Immature natural killer cell (primary cell): ENCODE measurements at places on chromosomes 2 and 18.

GRCh38 chr18:75727456-75727855 is 300.0 kb upstream of the SMIM21 start:
- no peak overlapping the region for H3K4me3 ChIP-seq
- H3K4me1 ChIP-seq: no peaks in the 10 kb centered on the region
- no peak for DNase-seq
- H3K27me3 ChIP-seq: no peaks in the 10 kb centered on the region

GRCh38 chr2:195697681-195698220 is 40.7 kb downstream of the SLC39A10 start:
- H3K27ac ChIP-seq: no peak overlapping the region
- H3K27me3 ChIP-seq: no peaks in the 10 kb centered on the region
- DNase-seq: no peak
- no peak overlapping the region for H3K4me3 ChIP-seq
- H3K36me3 ChIP-seq: peaks cover 53% of the 10 kb centered on the region

DNA sequence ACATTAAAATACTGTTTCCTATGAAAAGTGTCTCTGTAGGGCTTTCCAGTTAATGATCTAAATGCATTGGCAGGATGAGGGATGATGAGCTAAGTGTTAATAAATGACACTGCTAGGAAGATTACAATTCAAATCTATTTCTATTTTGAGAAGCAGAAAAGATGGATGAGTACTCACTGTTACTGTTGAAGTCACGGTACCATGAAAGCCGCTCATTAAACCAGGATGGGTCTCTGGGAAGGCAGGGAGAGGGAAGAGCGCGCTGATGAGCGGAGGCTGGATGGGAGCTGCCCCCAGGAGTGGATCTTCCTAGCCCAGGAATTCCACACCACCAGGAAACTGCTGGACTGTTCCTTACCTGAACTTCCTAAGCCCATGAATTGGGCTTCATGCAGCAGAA is 27.1 kb upstream of the TXNDC2 start:
- H3K27ac ChIP-seq: no peak overlapping the region
- DNase-seq: no peak
- peaks cover 5% of the 10 kb centered on the region for H3K4me1 ChIP-seq
- H3K36me3 ChIP-seq: no peaks in the 10 kb centered on the region
- peaks cover 17% of the 10 kb centered on the region for H3K27me3 ChIP-seq

GRCh38 chr18:79321625-79322405 is 73.9 kb upstream of the NFATC1 start:
- peaks cover 16% of the 10 kb centered on the region for H3K27me3 ChIP-seq
- peaks cover 57% of the 10 kb centered on the region for H3K4me1 ChIP-seq
- H3K4me3 ChIP-seq: no peak overlapping the region
- no peak for DNase-seq
- peaks cover 9% of the 10 kb centered on the region for H3K36me3 ChIP-seq
- no peak overlapping the region for H3K27ac ChIP-seq

DNA sequence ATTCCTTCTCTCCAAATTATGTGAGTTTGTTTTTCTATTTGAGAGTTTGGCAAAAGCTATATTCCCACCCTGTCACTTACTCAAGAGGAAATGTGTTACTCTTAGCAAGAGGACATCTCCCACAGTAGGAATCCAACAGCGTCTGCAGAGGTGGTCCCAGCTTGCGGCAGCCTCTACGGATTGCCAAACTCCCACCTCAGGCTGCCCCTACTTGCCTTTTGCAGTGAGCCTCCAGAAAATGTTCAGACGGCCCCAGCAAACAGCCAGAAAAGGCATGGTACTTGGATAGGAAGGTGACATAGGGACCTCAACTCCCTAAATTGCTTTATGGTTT is 158.4 kb downstream of the SUCLG1 start:
- no peak for DNase-seq
- H3K27ac ChIP-seq: no peak overlapping the region
- no peaks in the 10 kb centered on the region for H3K27me3 ChIP-seq
- H3K36me3 ChIP-seq: no peaks in the 10 kb centered on the region
- H3K4me3 ChIP-seq: no peak overlapping the region
- no peaks in the 10 kb centered on the region for H3K4me1 ChIP-seq

GRCh38 chr2:33670392-33670937 is 71.4 kb upstream of the FAM98A start:
- DNase-seq: no peak
- H3K4me3 ChIP-seq: no peak overlapping the region
- H3K27me3 ChIP-seq: peaks cover 3% of the 10 kb centered on the region
- no peaks in the 10 kb centered on the region for H3K36me3 ChIP-seq

DNA sequence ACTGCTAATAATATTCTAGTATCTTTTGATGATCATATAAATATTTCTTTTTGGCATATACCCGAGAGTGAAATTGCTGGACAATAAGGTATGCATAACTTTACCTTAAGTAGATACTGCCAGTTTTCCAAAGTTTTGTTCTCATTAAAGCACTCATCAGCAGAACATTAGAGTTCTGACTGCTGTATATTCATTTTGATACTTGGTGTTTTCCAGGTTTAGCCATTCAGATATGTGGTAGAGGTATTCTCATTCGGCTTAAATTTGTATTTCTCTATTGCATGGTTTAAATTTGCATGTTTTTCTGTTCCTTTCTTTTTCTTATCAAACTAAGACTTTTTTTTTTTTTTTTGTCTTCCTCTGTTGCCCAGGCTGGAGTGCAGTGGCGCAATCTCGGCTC is 18.2 kb downstream of the CYBRD1 start:
- H3K4me3 ChIP-seq: no peak overlapping the region
- H3K4me1 ChIP-seq: no peaks in the 10 kb centered on the region
- DNase-seq: no peak
- H3K36me3 ChIP-seq: peaks cover 8% of the 10 kb centered on the region
- peaks cover 2% of the 10 kb centered on the region for H3K27me3 ChIP-seq
- H3K27ac ChIP-seq: no peak overlapping the region

- no peaks in the 10 kb centered on the region for H3K4me1 ChIP-seq
- no peak overlapping the region for H3K4me3 ChIP-seq
- DNase-seq: no peak
- no peak overlapping the region for H3K27ac ChIP-seq
Observed at GRCh38 chr2:200492656-200493055, 17.2 kb downstream of the KCTD18 start.

GRCh38 chr2:201500534-201500933 is 49.0 kb downstream of the STRADB start:
- no peak overlapping the region for H3K4me3 ChIP-seq
- H3K27me3 ChIP-seq: peaks cover 6% of the 10 kb centered on the region
- no peak for DNase-seq
- H3K27ac ChIP-seq: no peak overlapping the region
- peaks cover 18% of the 10 kb centered on the region for H3K36me3 ChIP-seq

DNA sequence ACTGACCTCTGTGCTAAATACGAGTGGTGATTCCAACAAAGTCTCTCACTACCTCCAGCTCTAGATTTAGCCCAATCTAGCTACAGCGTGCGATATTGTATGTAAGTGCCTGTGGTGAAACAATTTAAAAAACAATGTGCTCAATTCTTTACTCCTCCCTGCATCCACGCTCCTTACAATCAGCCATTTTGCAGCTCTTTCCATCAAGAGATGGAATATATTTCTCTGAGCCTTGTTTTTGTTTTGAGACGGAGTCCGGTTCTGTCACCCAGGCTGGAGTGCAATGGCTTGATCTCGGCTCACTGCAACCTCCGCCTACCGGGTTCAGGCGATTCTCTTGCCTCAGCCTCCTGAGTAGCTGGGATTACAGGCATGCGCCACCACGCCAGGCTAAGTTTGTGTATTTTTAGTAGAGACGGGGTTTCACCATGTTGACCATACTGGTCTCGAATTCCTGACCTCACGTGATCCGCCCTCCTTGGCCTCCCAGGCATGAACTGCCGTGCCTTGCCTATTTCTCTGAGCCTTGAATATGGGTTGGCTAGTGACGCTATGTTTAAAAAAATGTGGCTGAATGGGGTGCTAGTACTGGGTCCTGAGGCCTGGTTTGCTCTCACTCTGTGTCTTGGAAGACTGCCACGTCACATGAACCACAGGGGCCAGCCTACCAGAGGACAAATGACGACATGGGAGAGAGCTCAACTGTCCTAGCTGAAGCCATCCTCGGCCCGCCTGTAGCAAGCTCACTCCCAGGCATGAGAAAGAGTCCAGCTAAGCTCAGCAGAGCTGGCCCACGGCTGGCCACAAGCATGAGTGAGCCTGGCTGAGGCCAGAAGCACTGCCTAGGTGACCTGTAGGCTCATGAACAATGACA is 14.8 kb downstream of the WDFY1 start:
- peak overlapping the region; percentile 70 for H3K4me3 ChIP-seq
- DNase-seq: peak; percentile 24
- H3K27ac ChIP-seq: peak overlapping the region; percentile 86
- peaks cover 4% of the 10 kb centered on the region for H3K27me3 ChIP-seq

DNA sequence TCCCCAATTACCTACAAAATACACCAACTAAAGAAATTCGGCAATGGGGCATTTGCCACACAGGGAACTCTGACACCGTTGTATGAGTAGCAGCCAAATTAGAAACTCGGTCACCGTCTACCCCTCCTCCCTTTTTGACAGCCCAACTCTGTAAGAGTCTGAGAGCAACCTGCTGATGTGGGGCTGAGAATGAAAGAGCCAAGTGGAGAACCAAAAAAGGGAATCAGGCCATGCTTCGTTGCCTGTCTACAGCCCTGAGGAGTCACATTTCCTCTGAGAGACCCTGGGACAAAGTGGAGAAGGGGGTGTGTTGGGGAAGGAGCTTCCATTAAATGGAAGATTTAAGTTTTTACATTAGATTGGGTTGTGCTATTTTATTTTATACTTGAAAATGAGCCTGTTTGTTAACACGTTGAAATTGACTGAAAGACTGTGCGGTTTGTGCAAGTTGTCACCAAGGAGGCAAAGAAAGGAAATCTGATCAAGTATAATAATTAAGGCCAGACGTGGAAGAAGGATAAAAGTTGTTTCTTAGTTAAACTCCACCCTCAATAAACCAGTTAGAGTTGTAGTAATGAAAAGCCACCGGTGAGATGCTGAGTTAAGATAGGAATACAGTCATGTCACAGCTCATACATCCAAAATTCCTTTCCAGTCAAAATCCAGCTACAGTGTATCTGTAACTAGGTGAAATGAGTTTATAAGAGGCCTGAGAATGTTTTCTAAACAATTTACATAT is 131.7 kb upstream of the CREB1 start:
- H3K4me1 ChIP-seq: no peaks in the 10 kb centered on the region
- peaks cover 3% of the 10 kb centered on the region for H3K27me3 ChIP-seq
- no peak for DNase-seq
- no peak overlapping the region for H3K4me3 ChIP-seq

DNA sequence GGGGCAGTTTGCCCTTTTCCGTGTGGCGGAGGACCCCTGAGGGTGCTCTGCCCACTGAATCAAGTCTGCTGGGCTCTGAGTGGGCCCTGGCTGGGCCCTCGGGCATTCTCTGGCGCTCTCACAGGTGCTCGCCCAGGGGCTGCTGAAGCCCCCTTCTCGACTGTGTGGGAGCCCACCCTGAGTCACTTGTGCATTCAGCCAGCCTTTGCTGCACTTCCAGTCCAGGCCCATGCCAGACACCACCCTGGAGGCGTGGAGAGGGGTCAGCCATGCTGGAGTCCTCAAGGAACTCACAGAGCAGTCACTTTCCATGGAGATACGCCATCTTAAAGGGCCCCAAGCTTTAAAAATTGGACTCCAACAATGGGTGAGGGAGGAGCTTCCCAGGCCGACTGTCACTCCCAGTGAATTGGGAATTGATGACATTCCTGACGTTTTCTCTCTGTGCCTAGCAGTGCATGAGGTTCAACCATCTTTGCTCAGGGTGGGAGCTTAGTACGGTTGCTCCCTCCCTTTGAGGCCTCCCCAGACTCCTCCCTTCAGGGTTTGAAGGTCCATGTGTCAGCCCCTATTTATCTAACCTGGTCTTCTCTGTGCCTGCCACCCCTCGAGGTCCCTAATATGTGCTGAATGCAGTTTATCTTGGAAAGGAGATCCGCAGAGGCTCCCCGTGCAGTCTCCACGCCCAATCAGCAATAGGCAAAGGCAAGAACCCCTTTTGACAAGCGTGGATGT is 71.8 kb upstream of the HS6ST1 start:
- no peaks in the 10 kb centered on the region for H3K4me1 ChIP-seq
- H3K4me3 ChIP-seq: no peak overlapping the region
- peaks cover 2% of the 10 kb centered on the region for H3K27me3 ChIP-seq
- H3K27ac ChIP-seq: no peak overlapping the region

GRCh38 chr18:51168026-51168742 is 29.3 kb downstream of the MEX3C start:
- H3K4me3 ChIP-seq: peak overlapping the region; percentile 63
- no peak for DNase-seq
- H3K27ac ChIP-seq: peak overlapping the region; percentile 90
- H3K4me1 ChIP-seq: peaks cover 95% of the 10 kb centered on the region
- peaks cover 15% of the 10 kb centered on the region for H3K36me3 ChIP-seq

DNA sequence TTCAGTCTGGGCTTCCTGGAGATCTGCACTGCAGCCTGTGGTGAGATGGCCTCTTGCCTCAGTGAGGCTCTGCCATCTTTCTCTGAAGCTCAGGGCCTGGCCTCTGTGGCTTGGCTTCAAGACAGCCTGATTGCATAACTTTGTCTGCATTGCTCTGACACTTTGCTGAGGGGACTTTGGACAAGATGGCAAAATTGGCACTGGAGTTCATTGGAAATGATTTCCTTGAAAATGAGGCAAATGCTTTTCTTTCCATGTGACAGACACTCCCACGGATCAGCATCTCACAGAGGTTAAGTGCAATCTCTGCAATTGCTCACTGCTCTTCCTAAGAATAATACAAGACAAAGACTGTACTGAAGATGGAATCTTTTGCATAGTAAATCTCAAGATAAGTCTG is 166.8 kb downstream of the KCNS3 start:
- H3K4me1 ChIP-seq: no peaks in the 10 kb centered on the region
- H3K27ac ChIP-seq: no peak overlapping the region
- no peak for DNase-seq
- H3K27me3 ChIP-seq: peaks cover 1% of the 10 kb centered on the region
- no peak overlapping the region for H3K4me3 ChIP-seq

GRCh38 chr18:49811151-49811938 is 2.0 kb downstream of the ACAA2 start:
- no peaks in the 10 kb centered on the region for H3K27me3 ChIP-seq
- peak overlapping the region; percentile 97 for H3K4me3 ChIP-seq
- peaks cover 25% of the 10 kb centered on the region for H3K36me3 ChIP-seq
- DNase-seq: no peak
